ENCODE measurements at places on chromosomes 7 and 10. TPM values are rescaled to one million over a fixed set of nuclear protein-coding genes. Genes with fewer than 3 reads are reported as not detected.

TRPV5 gene
- polyA plus RNA-seq: not detected

DMBT1 gene
- 4.8 TPM for polyA plus RNA-seq

CALY gene
- polyA plus RNA-seq: 1.1 TPM

TMEM26 gene
- polyA plus RNA-seq: 0.51 TPM

SLC37A3 gene
- 23.5 TPM for polyA plus RNA-seq

ELFN1 gene
- polyA plus RNA-seq: 3.2 TPM

SPRN gene
- polyA plus RNA-seq: 0.19 TPM

Data from urinary bladder (tissue), 4 donors.